Body of pancreas (tissue), 4 donors: ENCODE measurements at places on chromosomes 12 and 14. TPM values are rescaled to one million over a fixed set of nuclear protein-coding genes. Genes with fewer than 3 reads are reported as not detected.

GRCh38 chr12:130920119-130920703 is 33.5 kb upstream of the ADGRD1 start:
- no peak for DNase-seq

Gene APOF
- total RNA-seq = not detected

DNA sequence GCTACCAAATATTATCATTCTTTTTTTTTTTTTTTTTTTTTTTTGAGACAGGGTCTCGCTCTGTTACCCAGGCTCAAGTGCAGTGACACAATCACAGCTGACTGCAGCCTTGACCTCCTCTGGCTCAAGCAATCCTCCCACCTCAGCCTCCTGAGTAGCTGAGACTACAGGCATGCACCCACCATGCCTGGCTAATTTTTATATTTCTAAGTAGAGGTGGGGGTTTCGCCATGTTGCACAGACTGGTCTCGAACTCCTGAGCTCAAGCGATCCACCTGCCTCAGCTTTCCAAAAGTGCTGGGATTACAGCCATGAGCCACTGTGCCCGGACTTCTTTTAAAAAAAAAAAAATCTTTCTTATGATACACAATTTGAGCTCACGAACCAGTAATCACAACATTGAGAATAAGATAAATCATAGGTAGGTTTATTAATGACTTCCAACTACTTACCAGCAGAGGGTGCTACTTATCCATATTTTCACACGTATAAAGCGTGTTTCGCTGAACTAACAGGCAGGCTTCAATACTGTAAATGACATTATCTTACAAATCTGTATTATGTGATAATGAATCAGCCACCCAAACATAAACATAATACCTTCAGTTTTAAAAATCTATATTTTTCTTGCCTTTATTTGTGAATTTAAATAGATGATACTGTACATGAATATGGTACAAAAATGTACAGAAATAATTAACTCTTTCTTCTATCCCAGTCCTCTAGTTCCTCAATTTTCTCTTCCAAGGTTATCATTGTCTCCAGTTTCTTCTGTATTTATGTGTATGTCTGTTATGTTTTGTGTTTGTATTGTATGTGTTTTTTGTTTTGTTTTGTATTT is 42.5 kb upstream of the BCAT1 start:
- no peak for DNase-seq

- no peak for DNase-seq
Measured at GRCh38 chr14:58826845-58827686, 189.3 kb downstream of the DACT1 start.

Gene SIX4
- total RNA-seq = 5.7 TPM

DNA sequence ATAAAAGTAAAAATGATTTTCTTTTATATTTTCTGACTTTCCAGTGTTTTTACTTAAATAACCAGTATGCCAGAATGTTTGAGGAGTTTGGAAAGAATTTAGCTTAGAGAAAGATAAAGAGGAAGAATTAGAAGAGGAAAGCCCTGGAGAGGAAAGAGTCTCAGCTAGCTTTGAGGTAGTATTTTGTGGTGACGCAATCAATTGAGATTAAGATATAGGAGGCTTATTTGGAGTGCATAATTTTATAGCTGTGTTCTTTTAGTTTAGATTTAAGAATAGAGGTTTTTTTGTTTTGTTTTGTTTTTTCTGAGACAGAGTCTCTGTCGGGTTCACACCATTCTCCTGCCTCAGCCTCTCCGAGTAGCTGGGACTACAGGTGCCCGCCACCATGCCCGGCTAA is 18.1 kb downstream of the CLEC2B start:
- no peak for DNase-seq

- no peak for DNase-seq
Measured at GRCh38 chr12:2937500-2937899, 21.7 kb upstream of the TEAD4 start.

Gene AKAP6
- 2.9 TPM for total RNA-seq

Gene PSME1
- total RNA-seq = 78.4 TPM

DNA sequence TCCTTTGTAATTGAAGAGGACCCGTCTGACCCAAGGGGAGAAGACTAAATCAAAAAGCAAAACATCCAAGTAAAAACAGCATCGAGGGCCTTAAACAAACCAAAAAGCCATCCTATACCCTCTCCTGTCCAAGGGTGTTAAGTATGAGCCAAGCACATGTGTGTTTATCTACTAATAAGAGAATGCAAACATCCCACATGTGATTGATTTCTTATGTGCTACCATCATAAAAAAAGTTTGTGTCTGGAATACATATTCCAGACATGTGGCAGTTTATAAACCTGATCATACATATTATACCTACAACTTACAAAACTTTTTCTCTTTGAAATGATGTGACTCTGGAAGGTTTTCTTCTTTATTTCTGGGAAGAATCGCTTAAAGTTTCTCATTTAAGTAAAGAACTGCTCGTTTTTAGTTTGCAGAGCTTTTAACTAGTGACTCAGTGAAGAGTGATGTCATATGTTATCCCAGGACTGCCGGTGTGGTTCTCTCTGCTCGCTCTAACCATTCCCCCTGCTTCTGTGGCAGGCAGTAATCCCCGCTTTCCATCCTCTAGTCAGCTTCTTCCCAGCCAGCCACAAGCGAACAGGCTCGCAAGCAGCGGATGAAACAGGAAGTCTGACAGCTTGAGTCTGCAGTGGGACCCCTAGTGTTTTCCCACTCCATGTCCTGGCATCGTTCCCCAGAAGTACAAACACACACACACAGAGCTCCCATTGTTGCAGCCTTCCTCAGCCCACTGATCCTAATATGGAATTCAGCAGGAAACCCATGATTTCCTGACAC is 431 bp upstream of the RHOJ start:
- DNase-seq = peak; percentile 43

Gene GPD1
- total RNA-seq = 7.0 TPM

DNA sequence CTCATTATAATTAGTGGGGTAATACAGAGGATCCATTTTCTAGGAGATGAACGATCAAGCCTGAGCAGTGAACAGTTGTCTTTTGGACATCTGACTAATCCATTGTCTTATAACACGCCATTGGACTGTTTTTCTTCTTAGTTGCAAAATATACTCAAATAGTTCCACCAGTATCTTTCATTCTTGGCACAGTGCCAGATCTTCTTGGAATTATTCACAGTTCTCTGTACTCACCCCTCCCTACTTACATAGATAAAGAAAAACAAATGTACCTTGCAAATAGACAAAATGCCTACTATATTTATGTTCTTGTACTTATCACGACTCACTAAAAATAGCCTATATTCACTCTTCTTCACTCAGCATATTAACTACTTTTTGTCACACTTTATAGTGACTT is 3.8 kb downstream of the CBLN3 start:
- peak; percentile 9 for DNase-seq

GRCh38 chr14:56902385-56902784 is 92.1 kb upstream of the OTX2 start:
- no peak for DNase-seq

DNA sequence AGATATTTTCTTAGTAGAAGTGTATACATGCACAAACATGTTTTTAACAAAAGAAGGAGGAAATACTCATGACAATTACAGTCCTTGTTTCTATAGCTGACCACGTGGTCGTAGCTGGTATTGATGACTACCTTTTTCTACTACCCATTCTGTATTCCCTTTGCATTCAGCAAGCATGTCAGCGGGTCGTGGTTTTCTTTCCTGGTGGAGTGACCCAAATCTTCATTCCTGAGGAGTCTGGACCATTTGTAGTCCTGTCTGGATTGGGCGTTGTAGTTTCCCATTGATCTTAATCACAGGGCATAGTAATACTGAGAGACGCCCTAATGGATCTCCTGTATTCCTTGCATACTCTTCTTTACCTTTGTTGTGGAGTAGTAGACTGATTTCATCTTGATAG is 472.1 kb upstream of the RGS6 start:
- DNase-seq = no peak

GRCh38 chr12:116977465-116978380 is 67.0 kb downstream of the FBXW8 start:
- no peak for DNase-seq

Gene ACVRL1
- 37.1 TPM for total RNA-seq
